Activated CD4-positive, alpha-beta T cell treated with anti-CD3 and anti-CD28 coated beads, Interleukin-2, amount 50 U/mL, for 48 hours (primary cell): ENCODE measurements at places on chromosomes 1 and 21.

DNA sequence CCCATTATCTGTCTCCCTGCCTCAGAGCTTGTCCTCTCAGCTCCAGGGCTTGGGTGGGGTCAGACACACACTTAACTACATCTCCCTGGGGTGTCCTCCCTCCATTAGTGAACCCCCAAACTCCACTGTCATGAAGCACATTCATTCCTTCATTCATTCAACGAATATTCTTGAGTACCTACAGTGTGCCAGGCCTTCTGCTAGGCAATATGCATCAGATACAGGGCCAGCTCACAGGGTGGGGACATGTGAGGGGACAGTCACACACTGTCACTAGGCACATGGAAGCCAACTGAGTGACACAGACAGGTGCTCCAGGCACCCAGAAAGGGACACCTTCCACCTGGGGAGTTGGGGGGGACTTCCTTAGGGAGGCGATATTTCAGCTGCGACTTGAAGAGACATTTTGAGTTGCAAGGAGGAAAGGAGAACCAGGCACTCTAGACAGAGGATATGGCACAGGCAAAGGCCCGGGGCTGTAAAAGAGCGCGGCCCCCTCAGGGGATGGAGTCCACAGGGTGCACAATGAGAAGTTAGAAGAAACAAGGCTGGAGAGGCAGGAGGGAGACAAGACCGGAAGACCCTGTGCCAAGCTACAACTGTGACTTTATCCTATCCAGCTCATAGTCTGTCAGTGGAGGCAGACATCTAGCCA lies 8.7 kb upstream of the S100A8 start:
- DNase-seq = no peak

DNA sequence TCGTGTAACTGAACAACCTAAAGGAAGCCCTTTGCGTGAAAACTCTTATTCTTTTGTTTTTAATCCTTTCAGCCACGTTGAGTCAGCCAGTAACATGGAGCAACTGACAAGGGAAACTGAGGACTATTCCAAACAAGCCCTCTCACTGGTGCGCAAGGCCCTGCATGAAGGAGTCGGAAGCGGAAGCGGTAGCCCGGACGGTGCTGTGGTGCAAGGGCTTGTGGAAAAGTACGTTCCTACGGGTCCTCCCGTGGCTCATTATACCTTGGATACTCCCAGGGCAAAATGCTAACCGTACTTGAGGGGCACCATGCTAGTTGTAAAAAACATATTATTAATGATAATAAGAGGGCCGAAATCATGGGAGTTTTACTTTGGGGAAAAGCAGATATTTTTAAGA lies 49.4 kb downstream of the LAMC2 start:
- DNase-seq = no peak

- DNase-seq = no peak
Observed at GRCh38 chr1:6854166-6854565, 68.9 kb downstream of the CAMTA1 start.

DNA sequence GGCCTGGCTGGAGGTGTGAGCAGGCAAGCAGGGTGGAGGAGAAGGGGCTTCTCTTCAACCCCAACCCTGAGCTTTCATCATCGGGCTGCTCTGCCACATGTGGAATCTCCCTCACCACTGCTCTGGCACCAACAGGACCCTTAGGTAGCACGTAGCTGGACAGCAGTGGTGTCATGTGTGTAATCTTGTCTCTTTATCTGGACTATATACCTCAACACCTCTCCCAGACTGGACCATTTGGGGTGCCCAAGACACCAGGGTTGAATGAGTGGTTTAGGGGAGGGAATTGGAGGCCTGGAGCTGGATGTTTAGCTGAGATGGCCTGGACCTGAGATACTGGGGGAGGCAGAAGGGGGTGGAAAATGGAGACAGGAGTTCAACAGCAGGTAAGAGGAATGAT lies 63.0 kb downstream of the UBE2T start:
- DNase-seq = no peak

GRCh38 chr1:230807029-230807428 lies 59.8 kb downstream of the CAPN9 start:
- DNase-seq = no peak

DNA sequence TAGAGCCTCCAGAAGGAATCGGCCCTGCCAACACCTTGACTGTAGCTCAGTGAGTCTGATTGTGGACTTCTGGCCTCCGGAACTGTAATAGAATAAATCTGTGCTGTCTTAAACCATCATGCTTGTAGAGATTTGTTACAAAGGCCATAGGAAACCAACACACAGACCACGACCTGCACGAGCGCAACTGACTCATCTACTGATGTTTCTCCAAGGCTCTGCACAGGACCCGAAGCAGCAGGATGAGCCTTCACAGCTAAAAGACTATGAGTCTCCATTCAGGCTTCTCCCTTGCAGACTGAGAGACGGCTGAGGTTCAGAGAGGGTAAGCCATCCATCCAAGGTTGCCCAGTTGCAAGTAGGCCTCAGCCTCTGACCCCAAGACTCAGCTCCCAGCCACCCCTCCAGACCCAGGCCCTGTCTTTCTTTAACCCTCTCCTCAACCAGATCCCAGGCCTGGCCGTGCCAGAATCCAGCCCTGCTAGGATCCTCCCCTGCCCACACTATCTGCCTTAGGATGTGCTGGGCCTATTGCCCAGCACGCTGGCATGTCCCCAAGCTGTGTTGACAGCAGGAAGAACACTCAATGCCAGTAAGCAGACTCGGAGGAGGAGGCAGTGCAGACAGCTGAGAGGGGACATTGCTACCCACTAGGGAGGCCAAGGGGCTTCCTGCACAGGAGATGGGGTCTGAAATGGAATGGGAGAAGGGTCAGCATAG lies 109.0 kb downstream of the HMGB4 start:
- no peak for DNase-seq

DNA sequence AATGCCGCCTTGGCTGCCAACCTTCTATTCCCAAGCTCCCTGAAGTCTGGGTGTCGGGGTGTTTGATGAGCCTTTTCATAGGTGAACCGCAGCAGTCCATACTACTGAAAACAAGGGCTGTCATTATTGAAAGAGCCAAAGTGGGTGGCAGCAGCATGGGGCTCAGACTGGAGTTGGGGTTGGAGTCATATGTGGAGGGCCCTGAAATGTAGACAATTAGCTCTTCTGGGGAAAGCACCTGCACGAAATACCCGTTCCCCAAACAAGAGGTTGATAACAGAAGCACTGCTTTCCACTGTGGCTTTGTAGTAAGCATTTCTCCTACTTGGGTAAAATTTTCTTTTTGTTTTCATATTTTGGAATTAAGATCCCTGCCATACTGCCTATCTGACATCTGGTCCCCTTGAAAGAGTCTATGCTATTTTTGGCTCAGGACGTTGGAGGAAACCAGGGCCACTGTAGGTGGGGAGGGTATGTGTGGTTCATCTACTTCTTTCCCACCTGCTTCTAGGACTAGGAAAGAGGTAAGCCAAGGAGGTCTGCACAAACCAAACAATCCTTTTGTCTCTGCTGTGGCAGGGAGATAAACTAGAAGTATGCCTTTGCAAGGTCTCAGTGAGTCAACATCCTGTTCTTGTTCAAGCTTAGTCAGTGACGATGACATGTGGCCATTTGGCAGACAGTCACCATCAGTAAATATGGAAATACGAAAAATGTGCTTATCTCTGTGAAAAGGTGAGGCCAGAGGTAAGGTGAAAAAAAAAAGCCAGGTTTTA lies 197.0 kb upstream of the UBE2U start:
- no peak for DNase-seq

GRCh38 chr1:95181096-95181495 lies 52.9 kb upstream of the RWDD3 start:
- no peak for DNase-seq

- no peak for DNase-seq
Observed at GRCh38 chr1:77347646-77348045, 65.8 kb downstream of the AK5 start.

GRCh38 chr1:30798389-30799232 lies 41.0 kb upstream of the LAPTM5 start:
- no peak for DNase-seq

GRCh38 chr1:43978551-43979260 lies at the start of gene B4GALT2:
Gene B4GALT2 (plus strand): TSS chr1:43979210. CDS start chr1:43981161, 1,951 bp downstream.
- DNase-seq = peak; percentile 54

DNA sequence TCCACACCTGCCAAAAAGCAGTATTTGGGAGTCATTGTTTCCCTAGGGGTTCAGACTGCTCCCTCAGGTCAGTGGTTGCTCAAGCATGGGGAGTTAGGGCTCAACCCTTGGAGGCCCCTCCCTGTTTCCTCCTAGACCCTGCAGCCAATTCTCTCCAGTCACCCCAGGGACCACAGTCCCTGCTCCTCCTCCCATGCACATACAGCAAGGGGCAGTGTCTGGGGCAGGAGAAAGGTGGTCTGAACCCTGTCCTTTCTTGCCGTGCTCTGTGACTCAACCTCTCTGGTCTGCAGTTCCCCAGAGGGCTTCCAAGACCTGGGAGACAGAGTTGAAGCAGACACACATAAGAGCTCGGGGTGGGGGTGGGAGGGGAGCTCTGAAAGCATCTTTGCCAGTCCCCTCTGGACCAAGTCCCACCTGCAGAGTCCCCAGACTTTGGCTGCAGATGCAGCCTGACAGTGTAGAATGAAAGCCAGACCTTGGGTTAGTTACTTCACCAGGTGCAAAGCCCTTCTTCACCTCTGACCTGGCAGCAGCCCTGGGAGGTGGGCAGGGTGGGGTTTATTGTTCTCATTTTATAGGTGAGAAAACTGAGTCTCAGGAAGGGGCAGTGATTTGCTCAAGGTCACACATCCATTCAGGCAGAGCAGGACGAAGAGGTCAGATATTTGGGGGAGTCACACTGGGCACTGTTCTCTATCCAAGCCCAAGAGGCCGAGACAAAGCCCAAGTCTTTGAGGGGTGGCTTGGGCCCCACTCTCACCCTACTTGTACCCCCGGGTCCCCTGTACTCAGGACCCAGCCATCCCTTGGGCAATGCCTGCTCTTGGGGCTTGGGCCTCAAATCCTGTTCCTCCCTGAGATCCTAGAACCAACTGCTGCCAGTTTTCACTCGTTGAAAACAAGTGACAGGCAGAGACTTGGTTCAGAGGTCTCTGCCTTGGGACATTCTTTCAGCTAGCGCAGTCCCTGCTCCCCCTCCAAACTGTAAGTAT lies 748 bp downstream of the PDZK1IP1 start:
- DNase-seq = no peak

GRCh38 chr1:238652346-238652968 lies 733.9 kb upstream of the CHRM3 start:
- no peak for DNase-seq

DNA sequence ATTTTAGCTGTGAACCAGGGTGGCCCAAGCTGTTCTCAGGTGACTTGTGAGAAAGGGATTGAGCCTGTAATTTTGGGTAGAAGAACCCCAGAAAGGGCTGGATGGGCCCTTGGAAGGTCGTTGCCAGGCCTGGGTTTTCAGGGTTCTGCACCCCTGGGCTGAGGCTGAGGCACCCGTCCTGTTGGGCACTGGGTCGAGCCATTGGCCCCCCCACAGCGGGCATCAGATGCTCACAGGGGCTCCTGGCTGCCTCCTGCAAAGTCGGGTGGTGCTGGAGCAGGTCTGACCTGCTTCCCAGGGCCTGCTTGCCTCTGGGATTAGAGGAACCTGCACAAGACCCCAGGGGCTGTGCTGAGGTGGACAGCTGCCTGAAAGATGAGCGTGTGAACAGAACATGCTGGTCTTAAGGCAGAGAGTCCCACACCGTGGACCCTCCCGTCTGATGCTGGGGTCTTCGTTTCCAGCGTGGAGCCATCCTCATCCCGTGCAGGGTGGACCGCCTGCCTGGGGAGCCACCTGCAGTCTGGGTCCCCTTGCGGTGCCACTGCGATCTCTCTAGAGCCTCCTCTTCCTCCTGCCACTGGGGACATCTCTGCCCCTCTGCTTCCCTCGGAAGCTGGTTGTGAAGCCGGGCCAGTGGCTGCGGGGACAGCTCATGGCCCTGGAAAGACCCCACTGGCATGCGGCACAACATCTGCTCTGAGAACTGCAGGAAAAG lies 1.7 kb upstream of the TRPM2 start:
- DNase-seq = no peak

- DNase-seq = no peak
Observed at GRCh38 chr1:174812656-174813055, 187.1 kb upstream of the CACYBP start.

- DNase-seq = no peak
Observed at GRCh38 chr1:186154651-186155050, 220.4 kb downstream of the TPR start.

DNA sequence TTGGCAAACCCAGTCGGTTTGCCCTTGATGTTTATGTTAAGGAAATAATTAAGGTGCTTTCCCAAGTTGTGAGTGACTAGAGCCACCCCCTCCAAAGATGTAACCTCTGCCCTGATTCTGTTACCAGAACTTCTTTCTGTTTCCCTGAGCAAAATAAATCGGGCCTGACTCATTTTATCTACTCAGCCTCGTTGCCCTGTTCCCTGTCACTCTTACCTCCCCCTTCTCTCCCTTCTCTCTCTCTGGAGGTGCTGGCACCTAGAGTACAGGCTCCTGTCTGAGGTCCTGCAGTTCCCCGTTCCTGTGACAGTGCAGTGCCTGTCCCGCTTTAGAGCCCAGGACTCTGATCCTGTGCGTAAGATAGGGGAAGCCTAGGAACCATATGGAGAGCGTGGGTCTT lies 35.4 kb downstream of the CXADR start:
- no peak for DNase-seq
